Stimulated activated CD4-positive, alpha-beta T cell treated with anti-CD3 and anti-CD28 coated beads, TNF-alpha, amount 100 ng/mL, for 48 hours (primary cell): ENCODE measurements at places on chromosomes 4 and X.

DNA sequence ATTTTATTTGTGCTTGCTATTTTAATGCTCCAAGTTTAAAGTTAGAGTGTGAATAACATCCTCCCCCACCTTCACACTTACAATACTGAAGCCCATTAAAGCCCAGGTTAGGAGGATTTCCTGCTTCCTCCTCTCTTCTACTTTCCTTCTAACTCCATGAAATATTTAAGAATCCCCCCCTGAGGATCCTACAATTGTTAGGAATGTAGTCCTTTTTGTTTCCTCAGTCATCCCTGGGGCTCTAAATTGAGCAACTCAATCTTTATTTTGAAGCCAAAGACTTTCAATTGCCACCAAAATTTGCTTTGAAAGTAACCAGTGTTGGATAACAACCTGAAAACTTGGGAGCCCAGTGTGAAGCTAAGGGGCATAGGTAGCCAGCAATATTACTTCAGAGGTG lies 276.9 kb downstream of the FAM47A start:
- DNase-seq: no peak

DNA sequence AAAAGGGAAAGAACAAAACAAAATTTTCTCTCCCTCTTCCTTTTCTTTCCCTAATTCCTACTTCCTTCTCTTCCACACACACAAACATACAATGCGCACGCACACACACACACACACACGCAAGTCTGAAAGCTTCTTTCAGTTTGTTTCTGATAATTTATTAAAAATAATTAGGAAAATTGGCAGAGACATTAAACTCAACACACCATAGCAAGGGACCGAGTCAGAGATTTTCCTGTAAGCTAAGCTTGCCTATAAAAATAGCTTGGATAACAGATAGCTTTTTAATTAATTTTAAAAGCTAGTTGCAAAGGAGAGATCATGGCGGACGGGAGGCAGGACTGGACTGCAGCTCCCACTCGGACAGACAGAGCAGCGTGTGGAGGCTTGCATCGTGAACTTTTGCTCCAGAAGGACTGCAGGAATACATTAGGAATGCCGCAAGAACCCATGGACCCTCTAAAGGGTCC lies 92.6 kb upstream of the MAPK10 start:
- no peak for DNase-seq

- DNase-seq: no peak
These were observed 658.5 kb downstream of the DACH2 start for GRCh38 chrX:86806786-86807185.

GRCh38 chr4:150119492-150119891 lies 41.2 kb downstream of the DCLK2 start:
- no peak for DNase-seq

GRCh38 chr4:114136069-114136468 lies 156.6 kb upstream of the ARSJ start:
- no peak for DNase-seq

- DNase-seq: no peak
These were observed 10.0 kb upstream of the LNX1 start for GRCh38 chr4:53601251-53601764.

DNA sequence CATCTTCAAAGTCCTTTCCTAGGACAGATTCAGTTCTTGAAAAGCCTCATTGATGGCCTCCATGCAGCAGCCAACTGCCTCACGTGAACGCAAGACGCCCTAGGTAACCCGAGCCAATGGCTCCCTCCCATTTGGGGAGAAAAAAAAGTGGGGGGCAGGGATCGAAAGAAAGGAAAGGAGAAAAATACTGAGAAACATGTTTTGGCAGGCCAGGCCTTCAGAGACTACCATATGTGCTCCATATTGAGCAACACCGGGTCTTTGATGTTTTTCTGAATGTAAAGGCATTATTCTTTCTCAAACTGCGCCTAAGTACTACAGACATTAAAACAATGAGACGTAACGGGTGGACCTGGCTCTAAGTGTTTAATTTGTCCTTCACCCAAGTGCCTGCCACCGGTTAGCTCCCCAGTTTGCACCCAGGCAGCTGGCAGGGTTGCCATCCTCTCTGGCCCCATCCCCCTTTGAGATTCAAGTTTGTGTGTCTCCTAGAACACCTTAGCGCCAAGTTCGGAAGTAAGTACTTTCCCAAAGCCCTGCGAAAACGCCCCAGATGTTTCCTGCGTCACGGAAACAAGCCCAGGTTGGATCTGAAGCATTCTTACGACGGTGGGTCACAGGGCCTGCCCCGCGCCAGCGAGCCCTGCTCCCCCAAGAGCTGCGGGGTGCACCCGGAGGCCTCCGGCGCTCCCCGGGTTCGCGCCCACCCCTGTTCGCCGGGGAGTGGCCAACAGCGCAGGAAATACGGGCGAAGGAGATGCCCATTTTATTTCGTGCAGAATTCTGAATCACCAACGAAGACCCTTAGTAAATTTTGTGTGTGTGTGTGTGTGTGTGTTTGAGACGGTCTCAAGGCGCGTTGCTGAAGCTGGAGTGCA lies 30.1 kb downstream of the HAND2 start:
- DNase-seq: no peak

GRCh38 chr4:15234116-15234855 lies 193.5 kb upstream of the C1QTNF7 start:
- DNase-seq: no peak

- no peak for DNase-seq
These were observed 175.8 kb upstream of the PITX2 start for GRCh38 chr4:110798687-110799086.

- DNase-seq: no peak
These were observed 109.6 kb upstream of the GIMD1 start for GRCh38 chr4:106478152-106478551.

- DNase-seq: no peak
These were observed 88.8 kb downstream of the FMR1NB start for GRCh38 chrX:148069759-148070503.

GRCh38 chr4:36601864-36602495 lies 320.6 kb downstream of the DTHD1 start:
- no peak for DNase-seq

- no peak for DNase-seq
These were observed 21.9 kb downstream of the SYTL5 start for GRCh38 chrX:38028300-38028699.

- no peak for DNase-seq
These were observed 2.6 kb upstream of the ATP6AP2 start for GRCh38 chrX:40578039-40578695.

DNA sequence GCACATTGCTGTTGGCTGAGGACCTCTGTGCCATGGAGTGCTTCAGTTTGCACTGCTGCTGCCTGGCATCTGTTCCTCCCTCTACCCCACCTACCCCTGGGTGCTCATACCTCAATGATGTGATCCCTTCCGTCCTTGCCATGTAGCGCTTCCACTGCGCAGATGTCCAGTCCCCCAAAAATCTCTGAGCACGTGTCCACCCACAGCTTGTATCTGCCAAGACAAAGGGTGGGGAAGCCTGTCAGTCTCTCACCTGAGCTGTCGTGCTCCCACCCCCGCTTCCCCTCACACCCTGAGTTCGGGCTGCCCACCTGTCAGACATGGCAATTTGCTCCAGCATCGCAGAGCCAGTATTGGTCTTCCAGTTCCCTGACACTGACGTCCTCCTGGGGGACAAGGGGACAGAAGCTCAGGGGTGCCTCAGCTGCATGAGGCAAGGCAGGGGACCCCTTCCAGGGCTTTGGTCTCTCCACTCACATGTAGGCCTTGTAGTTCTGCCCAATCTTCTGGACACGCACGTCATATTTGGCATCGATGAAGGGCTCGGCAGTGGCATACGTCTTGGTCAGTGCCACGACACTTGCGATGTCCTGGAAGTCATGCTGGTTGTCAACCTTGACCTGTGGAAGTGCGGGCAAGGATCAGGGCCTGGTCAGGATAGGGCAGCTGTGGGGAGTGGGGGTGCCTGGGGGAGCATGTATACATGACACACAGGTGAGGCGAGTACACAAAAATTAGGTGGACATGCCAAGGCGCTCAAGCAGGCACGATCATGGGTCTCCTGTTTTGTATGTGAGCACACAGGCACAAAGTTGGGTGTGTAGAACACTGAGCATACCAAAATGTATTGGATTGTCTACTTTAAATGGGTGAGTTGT lies 6.0 kb upstream of the TIMP1 start:
- DNase-seq: no peak

DNA sequence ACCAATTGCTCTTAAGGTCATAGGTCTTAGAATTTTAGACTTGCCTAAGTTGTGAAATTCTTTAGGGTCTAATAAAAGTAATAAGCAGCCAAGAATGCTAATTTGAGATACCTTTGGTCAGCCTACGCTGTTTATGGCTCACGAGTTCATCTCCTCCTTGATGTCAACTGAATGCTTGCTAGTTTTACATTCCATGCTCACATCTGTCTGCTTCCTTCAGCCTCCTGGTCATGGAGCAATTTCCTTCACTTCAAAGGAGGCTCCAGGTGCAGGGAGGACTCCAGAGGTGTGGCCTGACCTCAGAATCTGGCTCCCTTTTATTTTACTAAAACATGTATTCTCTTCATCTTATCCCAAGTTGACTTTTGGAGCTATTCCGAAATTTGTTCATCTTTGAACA lies 23.3 kb upstream of the LNX1 start:
- no peak for DNase-seq

GRCh38 chr4:150078579-150079080 lies 385 bp downstream of the DCLK2 start:
- no peak for DNase-seq

DNA sequence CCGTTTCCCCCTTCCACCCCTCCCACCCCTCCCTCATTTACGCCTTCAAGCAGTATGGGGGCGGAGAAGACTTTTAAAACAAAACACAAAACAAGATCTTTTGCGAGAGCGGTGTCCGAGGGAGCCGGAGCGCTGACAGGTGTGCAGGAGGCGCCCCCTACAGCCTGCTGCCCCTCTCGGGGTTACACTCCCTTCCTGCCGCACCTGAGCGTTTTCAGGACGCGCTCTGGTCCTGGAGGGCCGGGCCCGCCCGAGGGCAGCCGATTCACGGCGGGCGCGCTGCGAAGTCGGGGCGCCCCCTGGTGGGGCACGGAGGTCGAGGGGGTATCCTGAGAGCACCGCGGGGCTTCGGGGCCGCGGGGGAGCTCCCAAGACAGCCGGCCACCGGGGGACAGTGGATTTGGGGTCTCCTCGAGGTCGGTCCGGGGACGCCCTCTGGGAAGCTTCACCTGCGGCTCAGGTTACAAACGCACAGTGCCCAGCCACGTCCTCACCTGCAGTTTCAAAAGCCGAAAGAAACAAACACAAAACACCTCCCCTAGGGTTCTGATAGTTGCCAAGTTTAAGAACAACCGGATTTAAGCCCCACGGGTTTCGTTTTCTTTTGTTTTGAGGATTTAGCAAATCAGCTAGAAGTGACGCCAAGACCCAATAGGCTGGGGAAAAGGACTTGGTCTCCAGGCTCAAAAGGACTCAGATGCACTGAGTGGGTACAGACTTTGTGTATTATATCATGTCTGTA lies 8.0 kb upstream of the NEUROG2 start:
- peak; percentile 59 for DNase-seq

GRCh38 chr4:5462254-5462835 lies 246.0 kb downstream of the EVC2 start:
- no peak for DNase-seq

DNA sequence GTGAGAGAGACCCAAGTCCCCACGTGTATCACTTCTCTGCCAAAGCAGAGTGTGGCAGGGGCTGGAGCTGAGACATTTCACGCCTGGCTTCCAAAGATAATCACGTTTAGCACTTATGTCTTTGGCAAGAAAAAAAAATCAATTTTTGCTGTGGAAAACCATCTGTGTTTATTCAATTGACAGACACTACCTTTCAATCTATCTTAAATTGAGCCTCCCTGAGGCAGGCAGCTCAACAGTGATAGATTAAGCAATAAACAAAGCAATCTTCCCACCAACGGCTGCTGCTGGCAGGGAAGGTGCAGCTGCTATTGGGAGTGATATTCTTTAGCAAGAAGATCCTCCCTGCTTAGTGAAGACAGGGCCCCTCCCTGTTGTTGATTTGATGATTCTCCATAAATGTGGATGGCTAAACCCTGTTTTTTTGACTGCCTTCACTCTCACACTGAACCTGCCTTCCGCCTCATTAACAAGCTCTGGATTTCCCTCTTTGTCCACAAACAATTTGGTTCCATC lies 11.6 kb upstream of the MAGEB17 start:
- no peak for DNase-seq

DNA sequence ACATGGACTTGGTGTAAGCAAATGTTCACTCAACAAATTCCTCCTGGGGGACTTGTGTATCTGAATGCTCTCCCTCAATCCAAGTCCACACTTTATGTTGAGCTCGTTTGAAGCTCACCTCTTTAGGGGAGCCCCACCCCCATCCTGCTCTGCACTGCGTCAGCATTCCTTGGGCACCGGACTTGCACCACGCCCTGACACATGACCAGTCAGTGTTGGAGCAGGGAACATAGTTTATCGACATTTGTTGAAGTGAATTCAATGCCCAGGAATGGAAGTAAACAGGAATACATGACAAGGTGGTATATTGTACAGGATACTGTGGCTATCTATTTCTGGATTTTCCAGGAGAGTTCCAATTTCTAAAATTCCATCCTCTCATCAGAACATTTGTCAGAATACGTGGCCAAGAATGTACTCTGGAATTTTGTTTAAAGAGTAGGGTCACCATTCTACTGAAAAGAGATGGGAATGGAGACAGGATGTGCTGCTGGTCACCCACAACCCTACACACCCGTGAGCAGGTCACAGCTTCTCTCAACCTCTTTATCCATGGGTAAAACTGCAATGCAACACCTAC lies 60.0 kb upstream of the LNX1 start:
- no peak for DNase-seq
